ENCODE measurements at places on chromosomes 1 and 21.

DNA sequence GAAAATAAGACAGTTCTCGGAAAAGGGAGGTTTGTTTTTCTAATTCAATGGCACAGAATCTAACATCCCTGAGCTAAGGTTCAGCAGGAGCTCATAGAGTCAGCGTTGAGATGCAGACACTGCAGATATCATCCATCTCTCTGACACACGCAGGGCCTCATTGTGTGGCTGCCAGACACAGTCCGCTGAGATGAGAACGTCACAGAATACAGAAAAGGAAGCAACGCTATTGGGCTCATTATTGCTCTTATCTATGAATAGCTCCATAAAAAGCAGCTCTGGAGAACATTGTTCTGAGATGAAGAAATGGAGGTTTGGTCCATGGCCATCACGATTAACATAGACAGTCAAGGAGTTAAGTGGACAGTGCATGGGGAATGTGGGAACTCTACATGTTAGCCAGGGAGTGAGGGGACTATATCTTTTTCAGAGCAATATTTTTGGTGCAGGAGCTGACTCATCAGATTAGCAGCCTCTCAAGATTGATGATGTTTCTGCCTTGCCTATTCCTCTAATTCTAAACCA, 771.6 kb upstream of the CXADR start:
- no peak for DNase-seq

DNA sequence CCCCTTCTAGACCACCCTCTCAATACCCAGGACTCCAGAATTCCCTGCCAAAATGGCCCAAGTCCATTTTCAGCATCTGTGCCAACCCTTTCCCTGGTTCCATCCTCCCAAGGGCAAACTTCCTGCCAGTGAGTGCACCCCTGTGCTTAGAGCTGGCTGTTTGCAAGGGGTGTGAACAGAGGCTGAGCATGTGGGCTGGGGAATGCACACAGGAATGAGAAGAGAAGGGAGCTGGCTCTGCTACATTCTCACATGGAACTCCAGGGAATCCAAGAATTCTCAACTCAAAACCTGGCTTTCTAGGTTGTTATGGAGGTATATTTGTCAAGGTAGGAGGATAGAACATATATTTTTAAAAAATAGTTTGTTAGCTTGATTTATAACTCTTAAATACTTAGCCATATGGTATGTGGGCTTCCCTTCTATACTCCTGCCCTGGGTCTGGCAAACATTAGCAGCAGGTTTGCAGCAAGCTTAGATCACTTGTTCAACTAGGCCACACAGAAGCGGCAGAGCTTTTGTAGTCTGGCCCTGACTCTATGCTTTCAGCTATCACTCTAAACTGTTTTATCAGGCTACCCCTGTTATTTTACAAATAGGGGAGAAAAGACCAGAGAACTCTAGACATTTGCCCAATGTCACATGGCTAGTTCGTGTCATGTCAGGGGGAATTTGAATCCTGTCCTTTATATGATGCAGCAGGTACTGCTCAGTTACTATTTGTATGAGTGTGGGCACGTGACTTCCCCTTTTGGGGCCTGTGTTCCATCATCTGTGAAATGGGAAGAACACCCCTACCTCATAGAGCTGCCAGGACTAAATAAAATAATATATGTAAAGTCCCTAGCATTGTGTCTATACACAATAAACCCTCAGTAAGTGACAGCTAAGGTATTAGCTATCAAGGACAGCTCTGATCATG, 8.1 kb upstream of the STMN1 start:
- peak; percentile 70 for DNase-seq

DNA sequence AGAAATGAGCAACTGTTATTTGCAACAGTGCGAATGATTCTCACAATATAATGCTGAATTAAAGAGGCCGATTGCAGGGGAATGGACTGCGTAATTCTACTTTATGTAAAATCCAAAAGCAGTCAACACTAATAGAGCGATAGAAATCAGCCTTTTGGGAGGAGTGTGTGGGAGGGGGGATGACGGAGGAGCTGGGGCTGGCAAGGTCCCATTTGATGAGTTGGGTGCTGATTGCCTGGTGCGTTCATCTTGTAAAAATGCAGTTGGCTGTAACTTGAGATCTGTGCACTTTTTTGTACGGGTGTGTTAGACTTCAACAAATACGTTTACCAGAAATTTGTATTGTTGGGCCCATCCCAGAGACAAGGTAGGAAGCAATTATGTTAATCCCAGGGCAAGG, 20.7 kb downstream of the TNFRSF8 start:
- DNase-seq: no peak

DNA sequence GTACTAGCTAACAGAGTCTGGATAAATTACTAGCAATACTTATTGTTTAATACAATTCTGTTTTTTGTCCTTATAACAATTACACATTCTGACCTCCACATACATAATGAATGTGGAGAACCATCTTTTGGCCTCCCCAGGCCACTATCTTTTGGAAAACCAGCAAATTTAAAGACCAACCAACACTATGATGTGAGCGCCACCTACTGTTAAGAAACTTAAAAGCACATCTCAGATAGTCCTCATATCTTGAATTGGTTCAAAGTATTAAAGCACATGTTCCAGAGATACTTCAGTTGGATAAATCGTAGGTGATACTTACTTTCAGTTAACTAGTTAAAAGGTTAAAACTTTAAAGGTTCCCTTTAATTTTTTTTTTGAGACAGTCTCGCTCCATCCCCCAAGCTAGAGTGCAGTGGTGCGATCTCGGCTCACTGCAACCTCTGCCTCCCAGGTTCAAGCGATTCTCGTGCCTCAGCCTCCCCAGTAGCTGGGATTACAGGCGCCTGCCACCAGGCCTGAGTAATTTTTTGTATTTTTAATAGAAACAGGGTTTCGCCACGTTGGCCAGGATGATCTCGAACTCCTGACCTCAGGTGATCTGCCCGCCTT, 29.3 kb upstream of the USP1 start:
- peak; percentile 24 for DNase-seq

GRCh38 chr1:98210064-98210463, 289.2 kb upstream of the DPYD start:
- no peak for DNase-seq

DNA sequence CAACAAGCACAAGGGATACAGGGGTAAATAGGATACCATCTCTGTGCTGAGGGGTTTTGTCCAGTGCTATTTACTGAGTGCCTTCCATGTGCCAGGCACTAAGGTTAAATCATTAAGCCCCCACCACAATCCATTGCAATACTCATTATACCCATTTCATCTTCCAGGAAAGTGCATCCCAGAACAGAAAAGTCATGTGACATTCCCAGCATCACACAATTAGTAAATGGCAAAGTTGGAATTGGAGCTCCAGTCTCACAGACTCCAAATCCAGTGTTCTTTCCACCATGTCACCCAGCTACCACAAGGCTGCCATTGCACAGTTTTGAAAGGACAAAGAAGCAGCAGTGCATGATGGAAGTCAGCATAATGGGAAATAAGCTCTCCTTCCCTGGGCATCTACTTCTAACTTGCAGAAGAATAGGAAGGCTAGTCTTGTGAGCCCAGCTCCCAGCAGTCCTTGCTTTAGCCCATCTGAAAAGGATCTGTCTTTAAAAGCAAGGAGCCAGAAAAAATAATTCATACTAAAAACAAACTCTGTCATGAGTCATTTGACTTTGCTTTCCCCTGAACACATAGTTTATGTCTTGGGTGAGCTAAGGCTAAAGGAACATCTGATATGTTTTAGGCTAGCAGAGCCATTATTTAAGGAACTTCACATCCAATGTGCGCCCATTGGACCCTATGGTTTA, 111.4 kb upstream of the HOOK1 start:
- DNase-seq: no peak

DNA sequence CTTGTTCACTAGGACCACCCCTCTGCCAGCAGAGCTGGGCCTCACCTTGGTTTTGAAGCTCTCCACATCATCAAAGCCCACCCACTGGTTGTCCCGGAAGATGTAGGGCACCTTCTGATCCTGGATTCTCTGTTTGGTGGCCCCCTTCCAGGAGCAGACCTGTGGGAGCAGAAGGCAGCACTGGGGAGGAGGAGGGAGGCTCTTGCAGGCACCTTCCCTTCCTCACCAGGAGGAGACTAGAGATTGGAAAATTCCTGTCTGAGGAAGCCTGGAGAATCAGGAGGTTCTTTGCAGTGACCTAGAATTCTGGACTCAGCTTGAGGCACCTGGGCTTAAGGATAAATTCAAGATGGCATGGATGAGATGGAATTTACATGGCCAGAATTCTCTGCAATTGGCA, 10.3 kb downstream of the CHIT1 start:
- no peak for DNase-seq

DNA sequence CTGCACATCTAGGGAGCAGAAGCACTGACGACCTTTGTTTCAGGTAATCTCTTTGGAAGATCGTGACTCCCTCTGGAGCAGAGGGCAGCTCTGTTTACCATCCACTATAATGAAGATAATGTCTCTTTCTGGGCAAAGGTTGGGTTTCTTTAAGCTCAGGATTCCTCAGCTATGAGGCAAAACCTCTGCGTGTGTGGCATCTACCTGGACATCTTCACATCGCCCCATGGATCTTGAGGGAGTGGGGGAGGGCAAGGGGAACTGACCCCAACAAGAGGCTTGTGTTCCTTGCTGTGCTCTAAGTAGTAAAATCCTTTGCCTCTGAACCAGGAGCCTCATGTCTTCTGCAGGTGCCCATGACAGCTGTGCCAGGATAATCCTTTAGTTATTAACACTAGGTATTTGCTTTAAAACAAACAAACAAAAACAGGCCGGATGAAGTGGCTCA, 19.6 kb downstream of the SPATA45 start:
- peak; percentile 4 for DNase-seq

- DNase-seq: no peak
These were observed 168.2 kb downstream of the RASAL2 start for GRCh38 chr1:178262120-178262500.

- DNase-seq: peak; percentile 73
These were observed 80.5 kb upstream of the VAV3 start for GRCh38 chr1:108045460-108045859.

DNA sequence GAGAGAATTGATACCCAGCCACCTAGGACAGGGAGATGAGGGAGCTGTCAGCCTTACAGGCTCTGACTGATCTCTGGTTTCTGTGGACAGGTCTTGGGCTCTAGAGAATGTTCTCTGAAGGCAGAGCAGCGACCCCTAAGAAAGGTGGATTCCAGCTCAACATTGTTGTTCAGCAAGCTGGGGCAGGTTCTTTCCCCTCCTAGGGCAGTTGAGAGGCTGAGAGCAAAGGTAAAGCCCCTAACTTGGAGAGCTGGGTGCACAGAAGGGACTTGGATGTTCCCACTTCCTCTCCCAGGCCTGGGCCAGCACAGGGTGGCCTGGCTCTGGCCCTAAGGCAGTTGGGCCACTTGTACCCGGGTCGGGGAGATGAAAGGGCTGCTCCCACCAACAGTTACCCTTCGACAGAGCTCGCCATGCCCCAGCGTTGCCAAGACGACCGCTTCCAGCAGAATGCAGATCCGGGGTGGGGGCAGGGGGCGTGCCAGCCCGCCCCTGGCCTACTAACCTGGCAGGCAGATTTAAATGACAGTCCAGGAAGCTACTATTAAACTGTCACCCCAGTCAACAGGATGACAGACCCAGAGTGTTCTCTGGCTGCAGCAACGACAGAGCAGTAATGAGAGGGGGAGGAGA, 31.6 kb downstream of the LRP8 start:
- no peak for DNase-seq

GRCh38 chr1:174158767-174159251, 511 bp upstream of the RABGAP1L start:
- no peak for DNase-seq

GRCh38 chr1:26281091-26281958, 1.4 kb downstream of the SH3BGRL3 start:
- DNase-seq: peak; percentile 51

DNA sequence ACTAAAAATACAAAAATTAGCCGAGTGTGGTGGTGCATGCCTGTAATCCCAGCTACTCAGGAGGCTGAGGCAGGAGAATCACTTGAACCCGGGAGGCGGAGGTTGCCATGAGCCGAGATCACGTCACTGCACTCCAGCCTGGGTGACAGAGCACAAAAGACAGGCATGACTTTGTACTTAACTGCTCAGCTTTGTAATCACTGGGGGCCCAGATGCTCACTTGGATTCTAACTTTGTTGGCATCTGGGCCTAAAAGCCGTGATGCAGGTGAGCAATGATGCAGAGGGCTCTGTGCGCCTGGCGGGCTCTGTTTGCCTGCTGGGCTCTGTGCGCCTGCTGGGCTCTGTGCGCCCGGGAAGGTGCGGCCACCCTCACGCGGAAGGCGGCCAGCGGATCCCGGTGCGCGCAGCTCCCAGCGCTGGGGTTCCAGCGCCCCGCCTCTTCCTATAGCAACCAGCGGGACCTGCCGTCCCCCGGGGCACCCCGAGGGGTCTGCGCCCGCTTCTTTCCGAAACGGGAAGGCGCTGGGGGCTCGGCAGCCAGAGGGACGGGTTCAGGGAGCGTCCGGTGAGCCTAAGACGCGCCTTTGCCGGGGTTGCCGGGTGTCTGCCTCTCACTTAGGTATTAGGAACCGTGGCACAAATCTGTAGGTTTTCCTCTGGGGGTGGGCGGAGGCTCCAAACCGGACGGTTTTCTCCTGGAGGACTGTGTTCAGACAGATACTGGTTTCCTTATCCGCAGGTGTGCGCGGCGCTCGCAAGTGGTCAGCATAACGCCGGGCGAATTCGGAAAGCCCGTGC, 31.7 kb downstream of the PRMT2 start:
- peak; percentile 1 for DNase-seq

- no peak for DNase-seq
These were observed 57.0 kb downstream of the ITSN1 start for GRCh38 chr21:33699277-33699676.

DNA sequence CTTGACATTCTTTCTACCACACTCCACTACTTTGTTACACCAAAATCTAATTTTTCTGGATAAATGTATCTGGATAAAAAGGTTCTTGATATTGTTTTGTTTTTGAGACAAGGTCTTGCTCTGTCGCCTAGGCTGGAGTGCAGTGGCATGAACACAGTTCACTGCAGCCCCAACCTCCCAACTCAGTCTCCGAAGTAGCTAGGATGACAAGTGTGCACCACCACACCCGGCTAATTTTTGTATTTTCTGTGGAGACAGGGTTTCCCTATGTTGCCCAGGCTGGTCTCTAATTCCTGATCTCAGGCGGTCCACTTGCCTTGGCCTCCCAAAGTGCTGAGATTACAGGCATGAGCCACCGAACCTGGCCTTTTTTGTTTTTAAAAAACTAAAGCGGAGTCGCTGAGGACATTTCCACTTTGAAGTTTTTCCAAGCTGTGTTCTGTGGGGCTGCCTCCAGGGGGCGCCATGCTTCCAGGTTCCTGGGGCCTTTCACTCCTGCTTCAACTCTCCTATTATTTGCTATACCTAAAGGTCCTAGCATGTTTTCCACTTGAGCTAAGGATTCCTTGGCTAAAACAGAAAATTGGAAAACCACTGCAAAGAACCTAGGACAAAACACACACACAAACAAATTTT, 14.1 kb upstream of the NCMAP start:
- DNase-seq: peak; percentile 82
